Urinary bladder (tissue), 4 donors: ENCODE measurements at places on chromosomes 6 and 20.

- DNase-seq, result no peak
These were observed 3.2 kb downstream of the PCMT1 start for GRCh38 chr6:149752600-149753373.

DNA sequence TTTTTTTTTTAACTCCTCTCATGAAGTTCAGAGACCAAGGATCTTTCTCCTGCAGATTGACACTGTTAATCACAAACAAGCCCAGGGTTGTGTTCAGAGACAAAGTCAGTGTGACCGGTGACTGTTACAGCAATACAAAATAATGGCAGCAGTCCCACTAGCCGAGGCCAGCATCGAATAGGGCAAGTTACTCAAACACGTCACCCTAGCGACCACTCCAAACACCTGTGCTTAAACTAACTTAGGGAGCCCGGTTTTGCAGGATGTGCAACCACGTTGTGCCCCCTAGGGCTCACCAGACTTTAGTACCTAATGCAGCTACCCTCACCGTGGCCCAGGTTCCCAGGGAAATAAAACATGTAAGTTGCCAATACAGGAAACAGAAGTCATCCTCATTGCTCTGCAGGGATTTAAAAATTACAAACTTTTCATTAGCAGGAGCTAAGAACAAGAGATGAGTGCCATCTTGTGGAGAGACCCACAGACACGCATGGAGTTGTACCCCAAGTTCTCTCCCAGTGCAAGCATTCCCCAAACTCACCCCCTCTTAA, 38.1 kb downstream of the FAM50B start:
- DNase-seq, result no peak

GRCh38 chr20:37259865-37260264, 1.7 kb downstream of the GHRH start:
- no peak for DNase-seq

- peak; percentile 33 for DNase-seq
These were observed 42.8 kb downstream of the HLA-DPB1 start for GRCh38 chr6:33118525-33119123.

DNA sequence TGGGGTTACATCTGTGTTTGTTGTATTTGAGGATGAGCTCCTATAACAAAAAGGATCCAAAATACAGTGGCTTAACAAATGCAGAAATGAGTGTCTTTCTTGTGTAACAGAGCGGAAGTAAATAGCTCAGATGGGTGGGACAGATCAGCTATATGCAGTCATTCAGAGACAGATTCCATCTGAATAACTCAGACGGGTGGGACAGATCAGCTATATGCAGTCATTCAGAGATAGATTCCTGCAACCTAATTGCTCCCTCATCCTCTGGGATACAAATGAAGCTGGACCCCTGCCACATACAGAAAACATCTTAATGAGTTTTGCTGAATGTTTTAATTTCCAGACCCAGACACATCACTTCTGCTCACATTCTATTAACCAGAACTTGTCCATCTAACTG, 332.3 kb downstream of the BCKDHB start:
- no peak for DNase-seq

DNA sequence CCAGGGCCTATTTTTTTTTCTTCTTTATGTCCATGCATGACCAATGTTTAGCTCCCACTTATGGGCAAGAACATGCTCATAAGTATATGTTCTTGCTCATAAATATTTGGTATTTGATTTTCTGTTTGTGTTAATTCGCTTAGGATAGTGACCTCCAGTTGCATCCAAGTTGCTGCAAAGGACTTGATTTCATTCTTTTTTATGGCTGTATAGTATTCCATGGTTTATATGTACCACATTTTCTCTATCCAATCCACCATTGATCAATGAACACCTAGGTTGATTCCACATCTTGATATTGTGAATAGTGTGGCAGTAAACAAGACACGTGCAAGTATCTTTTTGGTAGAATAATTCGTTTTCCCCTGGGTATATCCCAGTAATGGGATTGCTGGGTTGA, 78.1 kb downstream of the RTN4IP1 start:
- DNase-seq, result no peak

DNA sequence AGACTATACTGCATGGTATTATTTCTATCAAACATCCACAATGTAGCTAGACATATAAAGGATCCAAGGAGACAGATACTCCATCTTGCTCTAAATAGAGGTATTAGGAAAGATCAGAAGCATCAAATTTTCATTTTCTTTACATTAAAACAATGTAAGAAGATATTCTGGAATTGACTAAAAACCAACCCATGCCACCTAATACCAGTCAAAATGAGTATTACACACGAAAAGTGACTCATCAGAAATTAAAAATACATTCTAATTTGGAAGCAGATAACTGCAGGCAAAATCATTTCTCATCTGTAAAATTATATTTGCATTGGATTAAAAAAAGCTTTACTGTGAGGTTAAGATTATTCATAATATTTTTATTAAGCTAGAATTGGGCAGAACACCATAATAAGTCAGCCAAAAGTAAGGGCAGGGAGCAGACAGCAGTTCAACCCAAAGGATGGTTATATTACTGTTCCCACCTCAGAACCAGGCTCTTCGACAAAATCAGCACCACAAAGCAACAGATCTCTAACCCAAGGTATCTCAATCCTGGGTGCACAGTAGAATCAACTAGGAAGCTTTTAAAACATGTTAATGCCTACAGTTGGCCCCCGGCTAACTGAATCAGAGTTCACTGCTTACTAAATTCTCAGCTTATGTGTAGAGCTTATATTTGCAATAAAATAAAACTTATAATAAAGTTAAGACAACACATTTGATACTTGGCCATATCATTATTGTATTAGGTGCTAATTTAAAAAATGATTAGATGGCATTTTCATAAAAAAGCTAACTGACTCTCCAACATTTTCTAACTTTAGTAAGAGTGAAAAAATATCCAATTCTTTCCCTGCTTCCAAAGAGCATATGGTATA, 35.2 kb downstream of the SAMD3 start:
- no peak for DNase-seq

GRCh38 chr6:137849181-137849980, 17.7 kb upstream of the TNFAIP3 start:
- no peak for DNase-seq

DNA sequence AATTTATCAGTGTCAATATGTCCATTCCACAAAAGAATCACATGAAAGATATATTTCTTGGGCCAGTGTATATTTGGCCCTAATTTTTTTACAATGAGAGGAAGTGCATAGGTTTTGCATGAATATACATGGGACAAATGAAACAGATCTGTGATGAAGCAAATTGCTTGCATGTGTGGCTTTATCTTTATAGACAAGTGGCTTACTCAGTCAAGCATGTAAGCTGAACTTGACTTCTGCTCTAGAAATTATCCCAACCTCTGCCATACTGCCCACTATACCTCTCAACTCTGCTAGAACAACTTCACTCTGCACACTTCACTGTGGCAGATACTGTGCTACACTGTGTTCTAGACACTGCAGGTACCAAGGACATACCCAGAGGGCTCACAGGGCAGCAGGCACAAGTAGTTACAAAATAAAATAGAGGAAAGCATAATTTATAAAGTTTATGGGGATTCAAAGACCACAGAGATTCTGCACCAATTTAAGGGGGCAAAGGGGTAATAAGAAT, 349.2 kb upstream of the HSF2 start:
- no peak for DNase-seq

DNA sequence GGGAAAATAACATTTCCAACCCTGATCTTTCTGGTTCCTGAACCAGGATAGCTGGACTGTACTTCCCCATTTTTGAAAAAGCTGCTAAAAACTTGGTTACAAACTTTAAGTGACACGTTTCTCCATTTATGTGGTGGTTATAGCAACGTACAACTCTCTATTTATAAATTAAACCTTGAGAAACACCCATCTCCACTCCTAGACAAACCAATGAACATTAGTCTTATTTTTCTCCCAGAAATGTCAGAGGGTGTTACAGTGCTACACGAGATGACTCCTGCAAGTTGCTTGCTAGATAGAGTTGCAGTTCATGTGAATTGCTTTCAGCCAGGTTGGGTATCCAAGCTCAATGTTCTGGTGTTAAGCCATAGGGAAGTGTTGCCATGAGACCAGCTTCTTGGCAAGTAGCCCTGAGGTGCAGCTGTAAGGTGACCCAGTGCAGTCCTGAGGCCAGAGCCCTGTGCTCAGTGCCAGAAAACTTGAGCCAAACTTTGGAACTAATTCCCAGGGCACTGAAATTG, 51.3 kb upstream of the REV3L start:
- no peak for DNase-seq

DNA sequence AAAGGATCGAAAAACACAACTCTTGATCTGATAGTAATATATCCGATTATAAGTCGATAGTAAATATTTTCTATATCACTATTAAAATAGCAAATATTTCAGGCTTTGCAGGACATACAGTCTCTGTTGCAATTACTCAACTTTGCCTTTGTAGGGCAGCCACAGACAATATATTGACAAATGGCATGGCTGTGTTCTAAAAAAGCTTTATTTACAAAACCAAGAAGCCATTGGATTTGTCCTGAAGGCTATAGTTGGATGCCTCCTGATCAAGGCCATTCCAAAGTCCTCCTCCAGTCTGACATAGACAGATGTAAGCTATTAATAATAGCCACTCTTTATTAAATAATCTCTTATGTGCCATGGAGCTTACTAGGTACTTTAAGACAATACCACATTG, 5.9 kb downstream of the OCSTAMP start:
- DNase-seq, result no peak

DNA sequence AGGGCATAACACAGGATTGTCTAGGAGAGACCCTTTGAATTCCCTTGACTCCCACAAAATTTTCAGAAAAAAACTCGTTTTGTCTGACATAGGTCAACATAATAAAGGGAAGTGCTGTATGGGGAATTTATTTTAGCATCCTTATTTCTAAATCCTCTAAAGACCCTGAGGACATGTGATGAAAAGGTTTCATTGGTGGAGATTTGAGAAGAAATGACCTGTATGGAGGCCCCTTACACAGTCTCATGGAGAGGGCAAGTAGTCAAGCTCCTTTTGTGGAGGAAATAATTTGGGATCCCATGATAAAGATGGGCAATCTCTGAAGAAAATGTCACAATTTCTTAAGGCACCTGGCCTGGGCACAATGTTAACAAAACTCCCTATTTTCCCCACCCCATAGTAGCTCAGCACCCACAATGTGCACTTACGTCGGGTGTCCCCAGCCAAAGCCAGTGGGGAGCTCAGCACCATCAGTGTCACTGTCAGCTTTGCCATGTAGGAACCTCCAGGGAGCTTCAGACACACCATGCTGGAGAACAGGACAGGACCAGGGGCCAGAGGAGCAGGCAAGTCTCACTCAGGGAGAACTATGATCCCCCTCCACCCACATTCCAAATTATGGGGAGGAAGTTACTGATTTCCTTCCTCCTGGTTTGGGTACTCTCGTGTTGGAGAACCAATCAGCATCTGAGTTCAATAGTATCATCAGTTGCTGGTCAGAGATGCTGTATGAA, at the start of gene HLA-DRB5:
Gene HLA-DRB5 (minus strand): TSS at position 591 of the 734 bp plus-strand sequence. CDS start 63 bp downstream, at position 528.
- DNase-seq, result no peak

DNA sequence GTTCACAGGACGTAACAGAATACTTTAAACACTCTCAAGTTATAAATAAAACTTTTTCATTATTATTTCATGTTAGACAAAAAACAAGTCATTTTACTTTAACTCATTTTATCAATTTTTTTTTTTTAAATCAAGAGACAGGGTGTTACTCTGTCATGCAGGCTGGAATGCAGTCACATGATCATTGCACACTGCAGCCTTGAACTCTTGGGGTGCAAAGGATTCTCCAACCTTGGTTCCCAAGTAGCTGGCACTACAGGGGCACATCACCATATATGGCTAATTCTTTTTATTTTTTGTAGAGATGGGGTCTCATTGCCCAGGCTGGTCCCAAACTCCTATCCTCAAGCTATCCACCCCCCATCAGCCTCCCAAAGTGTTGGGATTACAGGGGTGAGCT, 14.2 kb downstream of the PLN start:
- DNase-seq, result no peak

- no peak for DNase-seq
These were observed 9.7 kb downstream of the MRPL14 start for GRCh38 chr6:44117397-44118128.

DNA sequence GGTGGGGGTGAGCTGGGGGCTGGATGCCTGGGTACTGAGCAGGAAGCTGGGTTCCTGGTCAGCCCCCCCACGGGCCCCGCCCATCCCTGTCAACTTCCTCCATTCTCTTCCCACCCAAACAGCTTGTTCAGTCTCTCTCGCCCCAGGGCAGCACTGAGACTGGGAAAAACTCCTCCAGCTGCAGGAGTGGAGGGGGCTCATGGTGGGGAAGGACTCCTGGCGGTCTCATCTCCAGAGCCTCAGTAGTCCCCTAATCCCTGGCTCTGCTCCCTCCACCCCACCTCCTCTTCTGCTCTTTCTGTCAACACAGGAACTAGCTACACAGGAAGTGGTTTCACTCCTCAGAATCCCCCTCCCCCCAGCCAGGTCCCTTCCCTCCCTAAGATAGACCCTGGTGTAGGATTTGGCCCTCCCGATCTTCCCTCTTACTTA, at the start of gene GPSM3:
Gene GPSM3 (minus strand): TSS at position 36 of the 432 bp plus-strand sequence. CDS start 130 bp downstream, outside the sequence.
- no peak for DNase-seq

GRCh38 chr6:43124481-43124880, 46.6 kb upstream of the SRF start:
- no peak for DNase-seq

GRCh38 chr6:313917-314316, 21.6 kb downstream of the DUSP22 start:
- no peak for DNase-seq

GRCh38 chr6:17938901-17939300, 48.5 kb downstream of the KIF13A start:
- DNase-seq, result no peak

- no peak for DNase-seq
These were observed 113.0 kb downstream of the SYCP2 start for GRCh38 chr20:59820204-59821041.

- no peak for DNase-seq
These were observed 46.5 kb upstream of the SNAP25 start for GRCh38 chr20:10171864-10172751.

DNA sequence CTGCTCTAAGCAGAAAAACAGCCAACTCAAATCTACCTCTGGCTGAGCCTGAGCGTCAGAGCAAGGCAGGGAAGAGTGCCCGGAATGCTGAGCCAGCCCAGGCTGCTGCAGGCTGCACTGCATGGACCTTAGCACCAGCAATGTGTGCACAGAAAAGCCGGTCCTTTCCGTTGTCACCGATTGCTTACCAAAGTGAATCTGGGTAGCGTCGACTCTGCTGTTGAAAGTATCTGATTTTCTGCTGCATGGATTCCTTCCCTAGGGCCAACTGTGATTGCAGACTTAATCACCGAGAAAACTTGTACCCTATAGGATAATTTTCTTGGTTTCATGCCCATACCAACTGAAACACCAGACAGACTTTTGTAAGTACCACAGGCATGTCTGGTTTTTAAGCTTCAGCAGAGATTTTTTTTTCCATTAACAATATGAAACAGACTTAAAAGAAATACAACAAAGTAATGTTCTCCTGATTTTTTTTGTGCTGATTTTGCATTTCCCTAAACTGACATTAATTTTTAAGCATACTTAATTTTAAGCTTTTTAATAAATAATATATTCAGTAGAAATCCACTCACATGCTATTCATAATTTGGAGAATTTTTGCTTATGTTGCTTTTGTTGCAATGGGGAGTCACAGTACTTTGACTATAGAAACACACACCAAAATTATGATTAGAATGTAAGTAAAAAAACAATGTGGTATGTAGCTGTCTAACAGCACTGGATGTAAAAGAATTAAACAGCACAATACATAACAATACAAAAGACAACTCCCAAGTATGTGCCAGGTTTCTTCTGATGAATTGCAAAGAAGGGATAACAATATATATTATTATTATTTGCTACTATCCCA, 218.0 kb downstream of the THBS2 start:
- no peak for DNase-seq
